AG04450 (cell line): ENCODE measurements at places on chromosomes 4 and X.

DNA sequence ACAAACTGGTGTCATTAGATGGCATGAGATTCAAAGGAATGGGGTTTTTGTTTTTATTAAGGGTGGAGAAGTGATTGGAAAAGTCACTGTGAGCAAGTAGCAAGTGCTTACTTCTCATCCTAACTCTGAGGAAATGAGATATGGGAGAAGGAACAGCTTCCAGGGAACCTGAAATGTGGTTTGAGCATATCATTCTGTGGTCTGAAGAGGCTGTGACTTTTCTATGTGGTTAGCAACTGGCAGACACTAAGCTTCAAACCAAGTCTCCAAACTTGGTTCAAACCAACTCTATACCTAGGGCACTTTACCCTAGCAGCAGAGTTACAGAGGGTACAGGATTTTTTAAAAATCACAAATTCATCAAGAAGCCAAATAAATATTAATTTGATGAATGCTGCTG, 58.2 kb downstream of the DCLK2 start:
- no peak for DNase-seq

GRCh38 chr4:73211968-73212367, 46.6 kb downstream of the ANKRD17 start:
- no peak for DNase-seq

DNA sequence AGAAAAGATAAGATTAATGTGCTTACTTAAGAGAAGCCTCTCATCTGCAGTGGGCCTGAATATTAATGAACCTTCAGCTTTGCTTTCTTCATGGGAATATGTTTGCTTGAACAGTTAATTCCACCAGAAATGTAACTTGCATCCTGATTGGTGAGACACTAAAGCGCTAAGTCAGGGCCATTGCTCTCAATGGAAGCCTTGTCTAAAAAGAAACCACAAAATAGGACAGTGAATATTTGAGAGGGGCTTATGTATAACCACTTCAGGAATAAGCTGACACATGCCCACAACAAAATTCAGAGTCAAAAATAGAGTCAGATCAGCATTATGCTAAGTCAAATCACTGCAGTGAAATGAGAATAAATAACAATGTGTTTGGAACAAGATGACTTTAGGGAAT, 1125.8 kb downstream of the STIM2 start:
- no peak for DNase-seq

GRCh38 chr4:75995727-75996126, 5.0 kb upstream of the SDAD1 start:
- DNase-seq: no peak

DNA sequence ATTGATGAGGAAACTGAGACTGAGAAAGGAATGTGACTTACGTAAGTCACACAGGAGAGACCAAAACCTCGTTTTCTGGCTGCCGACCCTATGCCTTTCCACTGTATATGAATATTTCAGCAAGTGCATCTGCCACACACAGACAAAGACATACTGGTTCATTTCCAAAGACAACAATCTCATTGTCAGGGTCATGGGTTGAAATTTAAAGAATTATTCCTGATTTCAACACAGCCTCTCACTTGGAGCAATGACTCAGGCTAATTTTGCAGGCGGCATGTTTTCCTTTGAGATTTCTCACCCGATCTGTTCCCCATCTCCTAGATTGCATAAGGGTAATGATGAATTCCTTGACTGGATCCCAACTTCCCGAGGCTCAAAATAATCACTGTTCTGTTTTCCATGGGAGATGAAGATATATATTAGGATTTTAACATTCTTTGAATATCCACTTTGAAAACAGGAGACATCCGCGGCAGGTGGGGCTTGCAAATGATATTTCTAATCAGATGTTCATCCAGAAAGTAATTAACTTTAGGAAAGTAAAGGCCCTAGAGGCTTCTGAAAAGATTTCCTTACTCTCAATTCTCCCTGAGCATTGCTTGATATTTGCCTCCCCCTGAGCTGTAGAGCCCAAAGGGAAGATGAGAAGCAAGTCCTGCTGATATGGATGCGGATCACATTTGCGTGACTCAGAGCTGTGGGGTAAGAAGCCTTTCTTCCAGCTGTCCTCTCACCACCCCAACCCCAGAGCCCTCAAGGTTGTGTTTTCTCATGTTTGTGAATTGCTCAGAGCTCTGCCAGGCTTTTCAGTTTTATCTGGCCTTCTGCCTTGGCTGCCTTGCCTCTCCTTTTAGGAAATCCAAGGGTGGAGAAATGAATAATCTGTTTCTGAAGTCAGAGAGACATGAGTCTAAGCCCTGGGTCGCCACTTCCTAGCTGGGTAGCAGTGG, 361.1 kb upstream of the BOD1L1 start:
- peak; percentile 82 for DNase-seq

DNA sequence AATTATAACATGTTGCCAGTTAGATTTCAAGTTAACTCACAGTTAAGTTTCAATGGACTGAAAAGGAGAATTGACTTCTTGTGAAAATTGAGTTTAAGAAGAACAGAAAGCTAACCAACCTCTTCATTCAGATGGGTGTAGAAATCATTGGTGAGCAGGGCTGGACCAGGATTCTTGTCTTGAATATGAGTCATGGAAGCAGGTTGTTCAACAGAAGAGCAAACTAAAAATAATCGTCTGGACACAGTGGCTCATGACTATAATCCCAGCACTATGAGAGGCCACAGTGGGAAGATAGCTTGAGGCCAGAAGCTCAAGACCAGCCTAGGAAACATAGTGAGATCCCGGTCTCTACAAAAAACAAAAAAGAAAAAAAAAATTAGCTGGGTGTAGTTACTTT, 98.2 kb downstream of the ARSJ start:
- DNase-seq: peak; percentile 11

DNA sequence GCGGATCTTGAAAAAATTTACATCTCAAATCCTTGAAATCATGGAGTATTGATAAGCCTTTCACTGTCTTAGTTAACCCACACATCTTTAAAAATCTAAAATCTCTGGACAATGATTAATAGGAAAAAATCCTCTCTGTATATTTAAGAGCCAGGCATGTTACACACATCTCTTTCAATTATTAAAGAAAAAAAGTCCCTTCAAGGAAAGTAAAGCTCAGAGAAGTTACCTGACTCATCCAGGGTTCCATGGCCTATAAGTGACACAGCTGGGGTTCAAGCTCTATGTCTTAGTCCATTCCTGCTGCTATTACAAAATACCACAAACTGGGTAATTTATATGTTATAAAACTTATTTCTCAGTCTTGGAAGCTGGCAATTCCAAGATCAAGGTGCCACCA, 14.2 kb upstream of the FGF16 start:
- DNase-seq: no peak
